ENCODE measurements at places on chromosomes 4 and X.

DNA sequence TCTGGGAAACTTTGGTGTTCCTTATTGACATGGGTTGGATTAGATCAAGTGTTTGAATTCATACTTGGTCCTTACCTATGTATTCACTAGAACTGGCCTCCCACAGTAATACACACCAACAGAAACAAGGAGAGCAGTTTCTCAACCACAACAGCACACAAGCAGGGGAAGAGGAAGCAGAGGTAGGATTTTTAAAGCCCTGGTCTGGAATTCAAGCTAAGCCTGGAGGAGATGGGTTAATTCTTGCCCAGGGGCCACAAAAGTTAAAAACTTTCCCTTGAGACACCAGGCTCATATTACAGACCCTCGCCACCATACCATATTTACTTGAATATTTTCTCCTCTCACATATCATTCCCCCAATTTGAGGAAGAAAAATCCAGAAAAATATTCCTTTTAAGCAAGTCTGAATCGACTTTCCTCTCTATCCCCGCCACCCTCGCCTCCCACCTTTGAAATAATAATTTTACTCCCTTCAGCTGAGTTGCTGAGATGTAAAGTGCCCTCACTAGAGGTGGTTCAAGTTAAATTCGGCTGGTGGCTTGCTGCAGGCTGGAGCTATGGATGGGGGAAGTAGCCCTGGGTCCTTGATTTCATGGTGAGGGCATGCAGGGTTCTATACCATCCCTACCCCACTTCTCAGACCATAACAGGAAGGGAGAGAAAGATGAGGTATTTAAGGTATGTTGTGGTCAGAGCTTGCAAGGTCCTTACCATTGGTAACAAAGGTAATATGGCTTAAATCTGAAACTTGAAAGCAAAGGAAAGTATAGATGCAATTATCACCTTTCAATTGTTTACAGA is 440.2 kb downstream of the INPP4B start:
- no peak for DNase-seq

GRCh38 chrX:118239178-118239870 is 106.6 kb upstream of the WDR44 start:
- DNase-seq = no peak

DNA sequence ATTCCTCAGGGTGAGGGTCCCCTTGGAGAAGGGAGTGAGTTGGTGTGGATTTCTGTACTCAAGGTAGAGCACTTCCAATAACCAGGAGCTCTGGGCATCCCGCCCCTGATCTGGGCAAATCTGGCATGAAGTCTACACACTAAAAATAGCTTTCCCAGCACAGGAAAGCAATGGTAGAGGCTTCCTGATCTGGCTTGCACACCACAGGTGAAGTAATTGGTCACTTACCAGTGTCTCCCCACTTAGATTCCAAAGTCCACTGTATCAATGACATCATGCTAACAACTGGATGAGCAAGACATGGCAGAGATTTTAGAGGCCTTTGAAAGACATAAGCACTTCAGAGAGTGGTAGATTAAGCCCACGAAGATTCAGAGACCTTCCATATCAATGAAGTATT is 17.8 kb upstream of the IDS start:
- DNase-seq = no peak

DNA sequence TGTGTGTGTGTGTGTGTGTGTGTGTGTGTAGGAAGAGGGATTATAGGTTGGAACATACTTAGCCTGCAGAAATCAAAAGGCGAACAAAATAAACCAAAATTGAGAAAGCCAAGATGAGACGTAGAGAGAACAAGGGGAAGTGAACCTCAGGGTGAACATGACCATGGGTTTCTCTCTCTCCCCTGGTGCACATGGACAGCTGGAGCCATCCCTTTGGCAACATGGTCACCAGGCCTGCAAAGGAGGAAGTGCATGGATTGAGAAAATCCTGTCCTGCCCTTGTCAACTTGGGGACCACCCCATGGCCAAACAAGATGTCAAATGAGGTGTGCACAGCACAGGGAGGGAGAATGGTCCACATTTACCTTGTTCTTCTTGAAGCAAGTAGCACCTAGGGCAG is 23.1 kb downstream of the LGI2 start:
- DNase-seq = no peak

DNA sequence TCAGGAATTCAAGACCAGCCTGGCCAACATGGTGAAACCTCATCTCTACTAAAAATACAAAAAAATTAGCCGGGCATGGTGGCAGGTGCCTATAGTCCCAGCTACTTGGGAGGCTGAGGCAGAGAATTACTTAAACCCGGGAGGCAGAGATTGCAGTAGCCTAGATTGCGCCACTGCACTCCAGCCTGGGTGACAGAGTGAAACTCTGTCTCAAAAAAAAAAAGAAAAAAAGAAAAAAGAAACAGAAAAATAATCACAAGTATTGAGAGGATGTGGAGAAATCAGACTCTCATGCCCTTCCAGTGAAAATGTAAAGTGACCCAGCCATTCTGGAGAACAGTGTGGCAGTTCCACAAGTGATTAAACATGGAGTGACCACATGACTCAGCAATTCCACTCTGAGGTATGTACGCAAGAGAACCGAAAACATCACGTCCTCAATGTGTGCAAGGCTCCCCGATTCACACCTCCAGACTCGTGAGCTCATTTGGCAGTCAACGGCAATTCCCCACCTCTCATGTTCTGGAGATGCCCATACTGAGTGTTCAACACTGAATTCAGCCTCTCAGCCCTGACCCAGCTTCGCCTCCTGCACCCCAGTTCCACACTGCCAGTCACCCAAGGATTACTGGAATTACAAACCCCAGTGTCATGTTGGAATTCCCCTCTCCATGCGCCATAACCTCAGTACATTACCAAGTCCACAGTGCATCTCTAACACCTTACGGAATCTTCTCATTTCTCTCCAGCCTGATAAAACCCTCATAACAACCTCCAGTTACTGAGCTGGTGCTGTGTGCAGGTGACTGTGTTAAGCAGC is 21.1 kb downstream of the ACOX3 start:
- DNase-seq = no peak

- no peak for DNase-seq
These were observed 72.8 kb downstream of the IRF2 start for GRCh38 chr4:184401397-184402171.

- no peak for DNase-seq
These were observed 719 bp upstream of the BGN start for GRCh38 chrX:153494061-153494460.

- DNase-seq = no peak
These were observed 14.7 kb downstream of the CHST7 start for GRCh38 chrX:46588263-46588662.

- no peak for DNase-seq
These were observed 78.6 kb upstream of the BOD1L1 start for GRCh38 chr4:13706120-13706519.

DNA sequence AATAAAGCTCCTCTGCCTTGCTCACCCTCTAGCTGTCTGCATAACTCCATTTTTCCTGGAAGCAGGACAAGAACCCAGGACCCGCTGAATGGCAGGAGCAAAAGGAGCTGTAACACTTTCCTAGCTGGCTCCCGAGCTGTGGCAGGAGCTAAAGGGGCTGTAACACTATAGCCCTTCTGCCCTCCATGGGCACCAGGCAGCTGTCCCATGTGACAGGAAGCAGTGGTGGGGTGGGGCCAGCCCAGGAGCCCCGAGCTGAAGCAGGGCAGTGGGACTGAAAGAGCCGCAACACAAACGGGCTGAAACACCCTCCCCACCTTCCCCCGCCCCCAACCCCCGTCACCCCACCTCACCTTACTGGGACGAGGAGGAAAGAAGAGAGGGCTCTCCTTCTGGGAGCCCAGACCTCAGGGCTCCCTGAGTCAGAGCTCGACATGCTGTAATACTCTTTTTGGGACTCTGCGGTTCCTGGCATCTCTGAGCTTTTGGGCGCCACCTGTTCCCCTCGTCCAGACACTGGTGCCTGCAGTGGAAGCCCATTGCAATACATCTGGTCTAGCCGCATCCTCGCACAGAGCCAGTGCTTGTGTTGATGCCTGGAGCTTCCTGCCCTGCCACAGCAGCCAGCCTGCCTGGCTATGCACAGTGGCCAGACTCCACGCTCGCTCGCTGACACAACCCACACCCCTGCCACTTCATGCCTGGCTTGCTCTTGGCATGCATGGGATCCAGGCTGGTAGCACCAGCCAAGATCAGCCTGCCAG is 39.4 kb downstream of the PPM1K start:
- no peak for DNase-seq

DNA sequence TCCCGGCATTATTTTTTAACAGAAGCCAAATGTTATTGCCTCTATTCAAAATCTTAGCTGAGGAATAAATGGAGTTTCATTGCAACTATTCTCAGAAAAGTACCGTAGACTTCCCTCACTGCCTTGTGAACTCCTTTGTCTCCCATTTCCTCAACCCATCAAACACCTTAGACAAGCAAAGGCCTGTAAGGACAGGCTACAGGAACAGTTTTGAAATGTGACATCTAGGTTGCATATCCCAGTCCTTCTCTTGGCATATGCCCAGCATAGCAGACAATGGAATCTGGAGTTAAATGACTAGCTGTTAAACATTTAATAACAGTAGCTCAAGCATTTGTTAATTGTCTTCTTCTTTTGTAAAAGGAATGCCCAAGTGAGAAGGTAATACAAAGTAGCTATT is 1371.7 kb downstream of the STIM2 start:
- no peak for DNase-seq

DNA sequence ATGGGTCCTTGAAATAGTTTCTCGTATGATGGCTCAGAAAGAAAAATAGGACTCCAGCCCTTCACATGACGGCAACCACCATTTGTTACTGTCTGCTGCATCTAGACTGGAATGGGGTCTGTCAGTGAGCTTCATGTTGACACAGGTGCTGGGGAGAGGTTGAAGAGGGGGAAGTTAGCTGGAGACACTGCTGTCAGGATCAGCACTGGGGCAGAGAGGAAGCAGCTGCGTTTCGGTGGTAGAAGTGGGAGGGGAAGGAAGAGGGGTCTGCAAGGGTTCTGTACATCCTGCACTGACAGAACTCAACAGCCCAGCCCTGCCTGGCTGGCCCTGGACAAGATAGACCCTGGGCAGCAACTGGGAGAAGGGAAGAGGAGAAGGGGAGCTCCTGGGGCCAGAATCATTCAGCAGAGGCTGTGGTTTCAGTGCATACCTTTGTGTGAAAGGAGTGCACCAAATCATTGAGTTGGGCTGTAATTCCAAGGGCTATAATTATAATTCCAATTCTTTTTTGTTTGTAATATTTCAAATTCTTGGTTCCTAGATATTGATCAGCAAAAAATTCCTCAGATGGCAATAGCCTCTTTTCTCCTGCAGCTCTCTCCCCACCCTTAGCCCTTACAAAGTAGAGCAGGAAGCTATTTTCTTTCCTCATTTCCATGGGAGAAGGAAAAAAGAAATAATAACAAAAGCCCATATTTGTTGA is 119.4 kb upstream of the C1GALT1C1 start:
- no peak for DNase-seq

DNA sequence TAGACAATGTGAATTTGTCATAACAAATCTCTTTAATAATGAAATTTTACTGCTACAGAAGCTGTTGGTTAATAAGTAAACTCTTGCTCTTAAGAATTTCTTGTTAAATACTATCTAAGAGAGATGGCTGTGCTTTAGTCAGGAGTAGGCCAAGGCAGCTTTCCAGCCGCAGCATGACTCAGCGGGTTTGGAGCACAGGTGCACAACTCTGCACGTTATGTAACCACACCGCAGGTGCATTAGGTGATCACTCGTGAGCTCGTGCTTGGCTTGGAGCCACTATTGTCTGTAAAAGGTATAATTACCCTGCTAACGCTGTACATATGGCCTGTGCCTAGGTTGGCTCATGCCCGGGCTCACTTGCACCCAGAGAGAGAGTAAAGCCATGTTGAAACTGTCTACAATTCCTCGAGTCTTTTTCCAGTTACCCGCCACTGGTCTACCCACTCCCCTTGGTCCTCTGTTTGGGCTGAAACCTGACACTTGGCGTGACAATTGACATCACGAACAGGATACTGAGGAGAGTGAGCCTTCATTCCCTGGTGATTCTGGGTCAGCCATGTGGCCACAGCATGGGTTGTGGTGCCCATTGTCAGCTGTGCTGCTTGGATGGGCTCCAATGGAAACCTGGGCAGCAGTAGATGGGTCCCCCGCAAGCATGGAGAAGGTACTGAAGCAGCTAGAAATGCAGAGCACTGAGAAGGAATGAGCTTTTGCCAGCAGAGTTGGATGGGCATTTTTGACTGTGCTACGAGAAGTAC is 18.4 kb upstream of the ANAPC4 start:
- DNase-seq = no peak

- DNase-seq = no peak
These were observed 81.5 kb downstream of the CLDN34 start for GRCh38 chrX:10048707-10049106.

GRCh38 chrX:1518512-1518911 is 18.5 kb downstream of the P2RY8 start:
- no peak for DNase-seq

DNA sequence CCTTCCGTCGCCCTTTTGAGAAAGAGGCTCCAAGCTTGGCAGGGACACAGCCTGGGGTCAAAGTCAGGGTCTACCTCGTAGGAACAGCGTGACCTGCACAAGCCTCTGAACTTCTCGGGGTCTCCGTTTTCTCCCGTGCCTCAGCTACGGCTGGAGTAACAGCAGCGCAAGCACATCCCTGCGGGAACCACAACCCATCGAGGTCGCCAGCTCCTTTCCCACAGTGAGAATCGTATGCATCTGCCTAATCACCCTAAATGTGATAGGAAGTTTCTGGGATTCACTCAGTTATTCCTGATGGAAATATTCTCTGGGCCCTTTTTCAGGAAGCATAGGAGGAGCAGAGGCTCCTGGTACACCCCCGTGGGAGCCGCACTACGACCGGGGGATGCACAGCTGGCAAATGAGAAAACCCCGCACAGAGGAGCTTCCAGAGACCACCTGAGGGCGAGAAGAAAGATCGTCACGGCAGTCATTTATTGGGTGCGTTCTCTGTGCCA is 24.7 kb downstream of the PPP2R2C start:
- no peak for DNase-seq

DNA sequence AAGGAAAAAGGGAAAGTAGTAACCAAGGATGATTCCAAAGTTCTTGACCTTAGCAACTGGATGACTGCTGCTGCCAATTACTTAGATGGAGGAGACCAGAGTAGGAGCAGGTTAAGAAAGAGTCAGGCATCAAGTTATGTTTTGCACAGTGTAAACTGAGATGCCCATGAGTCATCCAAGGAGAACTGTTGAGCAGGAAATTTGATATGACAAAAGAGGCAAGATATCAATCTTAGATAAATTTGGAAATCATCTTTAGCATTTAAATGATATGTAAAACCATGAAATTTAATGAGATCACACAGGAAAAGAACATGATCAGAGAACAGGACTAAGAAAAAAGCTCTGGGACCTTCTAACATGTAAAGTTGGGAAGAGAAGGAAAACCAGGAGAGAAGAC is 361.3 kb downstream of the OPHN1 start:
- DNase-seq = no peak

- DNase-seq = no peak
These were observed 560.7 kb upstream of the TENM3 start for GRCh38 chr4:181682367-181683047.
